ENCODE measurements at places on chromosomes 5 and 9. TPM values are rescaled to one million over a fixed set of nuclear protein-coding genes. Genes with fewer than 3 reads are reported as not detected.

DNA sequence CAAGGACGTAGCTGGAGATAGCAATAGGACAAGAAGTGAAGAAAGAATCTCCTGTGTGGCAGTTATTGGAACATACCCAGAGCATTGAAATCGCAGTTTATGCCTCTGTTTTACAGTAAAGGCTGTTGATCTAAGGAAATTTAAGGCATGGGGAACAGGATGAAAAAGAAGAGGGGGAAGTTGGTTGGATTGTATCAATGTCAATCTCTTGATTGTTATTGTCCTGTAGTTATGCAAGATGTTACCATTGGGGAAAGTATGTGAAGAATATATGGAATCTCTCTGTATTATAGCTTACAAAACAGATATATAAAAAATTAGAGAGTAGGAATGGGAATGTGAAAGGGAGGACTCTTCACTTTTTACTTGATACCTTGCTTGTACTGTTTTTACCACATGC lies 195.6 kb upstream of the NREP start:
- DNase-seq = no peak

DNA sequence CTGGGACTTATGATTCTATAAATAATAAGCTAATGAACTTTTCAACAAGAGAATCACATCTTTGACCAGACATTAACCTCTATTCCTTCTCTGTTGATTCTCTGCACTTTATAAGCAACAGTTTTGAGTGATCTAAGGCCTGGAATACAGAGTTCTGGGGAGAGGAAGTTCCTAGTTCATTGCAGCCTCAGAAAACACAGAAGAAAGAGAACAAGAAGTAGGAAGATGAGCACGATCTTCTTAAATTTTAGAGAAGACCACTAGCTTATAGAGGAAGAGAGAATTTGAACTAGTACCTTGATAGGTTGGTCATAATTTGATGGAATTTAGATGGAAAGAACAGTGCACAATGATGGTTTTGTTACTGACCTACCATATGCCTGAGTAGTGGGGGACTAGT lies 8.5 kb upstream of the C9orf72 start:
- no peak for DNase-seq

- peak; percentile 67 for DNase-seq
Observed at GRCh38 chr5:172380987-172381643, 73.2 kb downstream of the SH3PXD2B start.

- no peak for DNase-seq
Observed at GRCh38 chr9:129550199-129550839, 70.6 kb downstream of the C9orf50 start.

Gene GPR151
- not detected for total RNA-seq

GRCh38 chr9:35636135-35636876 lies 14.4 kb downstream of the SIT1 start:
- no peak for DNase-seq

GRCh38 chr5:97629276-97629675 lies 446.2 kb upstream of the RIOK2 start:
- DNase-seq = peak; percentile 44

- no peak for DNase-seq
Observed at GRCh38 chr9:34580358-34580757, 9.2 kb downstream of the CNTFR start.

- DNase-seq = peak; percentile 59
Observed at GRCh38 chr9:69174616-69175463, 763 bp downstream of the TJP2 start.

DNA sequence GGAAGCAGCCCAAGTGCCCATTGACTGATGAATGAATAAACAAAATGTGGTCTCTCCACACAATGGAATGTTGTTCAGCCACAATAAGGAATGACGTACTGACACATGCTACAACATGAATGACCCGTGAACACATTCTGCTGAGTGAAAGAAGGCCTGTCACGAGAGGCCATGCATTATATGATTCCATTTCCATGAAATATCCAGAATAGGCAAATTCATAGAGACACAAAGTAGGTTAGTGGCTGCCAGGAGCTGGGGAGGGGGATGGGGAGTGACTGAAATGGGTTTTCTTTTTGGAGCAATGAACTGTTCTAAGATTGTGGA lies 41.4 kb downstream of the BICD2 start:
- peak; percentile 32 for DNase-seq

DNA sequence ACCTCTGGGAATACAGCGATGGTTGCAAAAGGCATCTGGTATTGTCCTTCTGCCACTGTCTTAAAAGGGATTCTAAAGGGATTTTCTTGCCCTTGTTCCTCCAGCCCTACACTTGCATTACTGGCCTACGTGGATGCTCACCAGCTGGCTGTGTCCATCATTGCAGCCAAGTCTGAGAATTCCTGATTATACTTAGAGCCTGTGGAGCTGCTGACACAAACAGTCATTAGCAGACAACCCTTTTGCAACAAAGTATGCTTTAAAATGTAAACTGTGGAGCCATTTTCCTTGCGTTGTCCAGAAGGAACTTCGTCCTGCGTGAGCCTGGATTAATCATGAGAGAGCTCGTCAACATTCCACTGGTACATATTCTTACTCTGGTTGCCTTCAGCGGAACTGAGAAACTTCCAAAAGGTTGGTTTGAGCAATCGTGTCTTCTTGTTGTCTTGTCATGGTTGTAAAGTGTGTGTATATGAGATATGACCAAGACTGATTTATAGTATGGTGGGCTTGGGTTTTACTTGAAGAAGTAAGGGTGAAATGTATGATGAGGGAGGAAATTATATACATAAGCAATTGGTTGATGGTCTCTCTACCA lies at the start of gene MUSK:
TSS of gene MUSK (plus strand) at position 222 of the 598 bp plus-strand sequence. CDS start at position 336, 114 bp downstream.
- DNase-seq = no peak

Gene ENTREP1
- 6.7 TPM for total RNA-seq

DNA sequence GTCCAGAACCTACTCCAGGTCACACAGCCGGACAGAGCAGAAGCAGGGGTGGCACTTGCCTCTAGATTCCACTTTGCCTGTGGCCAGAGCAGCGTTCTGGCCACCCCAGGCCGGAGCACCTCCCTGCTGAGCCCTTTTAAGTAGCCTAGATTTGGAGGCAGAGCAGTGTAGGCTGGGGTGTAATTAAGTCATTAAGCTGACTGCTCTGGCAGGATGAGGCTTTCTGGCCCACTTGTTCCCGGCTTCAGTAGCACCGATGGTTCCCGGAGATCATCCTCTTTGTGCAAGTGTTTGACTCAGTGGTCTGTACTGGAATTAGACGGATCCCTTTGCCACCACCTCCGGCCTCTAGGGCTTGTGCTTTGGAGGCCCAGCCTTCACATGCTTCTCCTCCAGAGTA lies 281.9 kb upstream of the ANKRD55 start:
- no peak for DNase-seq

Gene FCHSD1
- 22.4 TPM for total RNA-seq

Gene CER1
- total RNA-seq = 0.30 TPM

Gene ANKRD34B
- 0.10 TPM for total RNA-seq

DNA sequence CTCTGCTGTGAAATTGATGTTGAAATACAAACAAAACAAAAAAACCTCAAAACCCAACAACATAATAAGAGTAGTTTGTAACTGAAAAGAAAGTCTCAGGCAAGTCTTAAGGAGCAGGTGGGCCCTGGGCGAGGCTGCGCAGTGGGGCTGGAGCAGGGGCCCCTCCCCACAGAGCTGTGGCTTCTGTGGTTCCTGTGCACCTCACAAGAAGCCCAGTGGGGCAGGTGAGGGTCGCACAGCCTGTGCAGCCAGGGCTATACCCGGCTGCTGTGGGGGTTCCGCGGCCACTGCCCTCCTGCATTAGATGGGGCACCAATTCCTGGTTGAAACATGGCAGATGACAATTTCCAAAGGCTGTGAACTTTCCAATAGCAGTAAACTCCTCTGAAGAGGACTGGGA lies 75.3 kb downstream of the TRIO start:
- no peak for DNase-seq

DNA sequence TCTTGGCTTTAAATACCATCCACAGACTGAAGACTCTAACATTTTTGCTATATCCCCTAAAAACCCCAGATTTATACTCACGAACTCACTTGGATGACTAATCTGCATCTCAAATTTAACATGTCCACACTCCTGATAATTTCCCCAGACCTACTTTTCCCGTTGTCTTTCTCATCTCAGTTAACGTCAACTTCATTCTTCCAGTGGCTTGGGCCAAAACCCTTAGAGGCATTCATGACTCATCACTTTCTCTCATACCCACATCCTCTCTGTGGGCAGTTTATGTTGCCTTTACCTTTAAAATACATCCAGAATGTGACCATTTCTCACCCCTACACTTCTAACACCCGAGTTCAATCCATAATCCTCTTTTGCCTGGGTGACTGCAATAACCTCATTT lies 96.7 kb downstream of the EDIL3 start:
- DNase-seq = no peak

Gene PRR16
- total RNA-seq = 12.4 TPM

DNA sequence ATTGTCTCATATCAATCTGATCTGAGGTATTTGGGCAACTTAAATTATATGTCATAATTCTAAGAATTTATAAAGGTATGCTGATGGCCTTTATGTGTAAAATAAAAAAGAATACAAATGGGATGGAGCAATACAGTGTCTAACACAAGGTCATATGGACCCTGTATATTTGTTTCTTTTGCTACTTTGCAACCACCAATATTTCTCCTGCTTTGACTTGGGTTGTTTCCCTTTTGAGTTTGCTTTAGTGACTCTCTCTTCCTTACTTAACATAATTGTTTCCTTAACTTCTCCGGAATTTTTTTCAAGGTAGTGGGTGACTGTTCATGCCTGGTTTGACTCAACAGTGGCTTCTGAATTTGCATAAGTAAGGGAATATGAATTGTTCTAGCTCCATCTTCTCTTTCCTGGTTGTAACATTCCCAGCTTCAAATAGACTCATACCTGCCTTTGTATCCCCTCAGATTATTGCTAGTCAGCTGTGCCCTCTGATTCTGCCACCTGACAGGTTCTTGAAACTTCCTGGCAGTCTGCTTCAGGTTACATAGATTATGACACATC lies 30.2 kb upstream of the ANXA1 start:
- DNase-seq = no peak

GRCh38 chr5:21776466-21776865 lies 1076.7 kb downstream of the CDH12 start:
- DNase-seq = no peak
